ENCODE measurements at places on chromosomes 3 and 15.

DNA sequence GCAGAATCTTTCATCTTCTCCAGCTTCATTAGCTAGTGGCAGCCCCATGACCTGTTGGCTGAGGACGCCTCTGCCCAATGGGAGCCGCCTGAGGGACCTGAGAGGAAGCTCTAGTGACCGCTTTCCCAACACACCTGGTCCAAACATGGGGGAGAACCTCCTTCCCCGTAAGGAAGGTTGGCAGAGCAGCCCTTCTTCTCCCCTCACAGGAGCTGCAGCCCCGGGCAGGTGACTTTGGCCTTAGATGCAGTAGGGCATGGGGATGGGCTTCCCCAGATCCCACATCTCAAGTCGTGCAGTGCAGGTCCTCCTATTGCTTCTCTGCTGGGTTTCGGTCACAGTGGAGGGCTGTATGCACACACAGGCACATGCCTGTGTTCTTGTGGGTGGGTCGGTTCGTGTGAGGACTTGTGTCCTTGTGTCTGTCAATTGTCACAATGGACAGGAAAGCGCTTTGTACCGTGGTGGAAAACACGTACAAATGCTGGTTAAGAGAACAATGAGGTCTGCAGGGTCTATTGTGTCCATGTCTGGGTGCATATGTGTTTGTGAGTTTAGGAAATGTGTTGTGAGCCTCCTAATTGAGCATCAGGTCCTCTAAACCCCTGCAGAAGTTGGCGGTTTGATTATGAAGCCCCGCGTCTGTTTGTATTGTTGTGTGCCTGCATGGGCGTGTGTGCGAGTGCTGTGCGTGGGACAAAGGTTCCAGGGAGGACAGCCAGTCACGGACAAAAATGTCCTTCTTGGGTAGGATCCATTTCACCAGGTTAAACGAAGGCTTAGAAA, 1.4 kb downstream of the ISLR2 start:
- DNase-seq, result no peak

- DNase-seq, result no peak
These were observed 301.3 kb downstream of the EDEM1 start for GRCh38 chr3:5488771-5489170.

- no peak for DNase-seq
These were observed 470.9 kb downstream of the MECOM start for GRCh38 chr3:169192643-169193042.

- DNase-seq, result no peak
These were observed 915 bp upstream of the CALML4 start for GRCh38 chr15:68205954-68206539.

DNA sequence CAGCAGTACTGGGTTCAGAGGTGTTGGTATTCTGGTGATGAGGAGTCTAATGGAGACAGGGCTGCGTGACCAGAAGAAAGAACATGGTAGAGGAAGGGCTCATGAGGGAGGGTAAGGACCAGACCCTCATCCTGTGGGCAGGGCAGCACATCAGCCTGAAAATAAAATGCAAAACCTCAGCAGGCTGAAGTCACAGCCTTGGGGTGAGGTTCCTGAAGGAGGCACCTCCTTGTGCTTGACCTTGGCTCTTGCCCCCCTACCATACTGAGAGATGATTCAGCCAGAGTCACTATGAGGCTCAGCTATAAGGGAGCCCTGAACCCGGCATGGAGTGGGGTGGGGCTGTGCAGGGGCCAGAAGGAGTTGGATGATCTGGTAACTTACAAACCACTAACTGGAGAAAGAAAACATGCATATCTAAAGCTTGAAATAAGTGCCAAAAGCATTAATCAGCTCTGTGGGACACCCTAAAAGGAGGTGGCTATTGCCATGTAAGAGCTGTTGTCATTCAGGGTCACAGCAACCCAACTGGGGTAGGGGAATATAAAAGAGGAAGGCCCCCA, 60.2 kb downstream of the CORO2B start:
- no peak for DNase-seq

GRCh38 chr3:38573556-38573955, 75.9 kb downstream of the SCN5A start:
- no peak for DNase-seq

- no peak for DNase-seq
These were observed 265.3 kb upstream of the GOLIM4 start for GRCh38 chr3:168360993-168361392.
